ENCODE measurements at places on chromosomes 1 and 21. TPM values are rescaled to one million over a fixed set of nuclear protein-coding genes. Genes with fewer than 3 reads are reported as not detected.

Gene DEPDC1
- 10.3 TPM for total RNA-seq

Gene KRTAP20-2
- not detected for total RNA-seq

Gene ETNK2
- total RNA-seq: 22.6 TPM

Gene ADAM30
- total RNA-seq: not detected

Gene S100B
- total RNA-seq: not detected

Gene GOLT1A
- total RNA-seq: 5.0 TPM

Gene RGS1
- total RNA-seq: 0.26 TPM

Gene CHD5
- total RNA-seq: 0.77 TPM

Gene FAAH
- total RNA-seq: 38.6 TPM

Gene CFHR2
- total RNA-seq: not detected

Gene ACBD3
- total RNA-seq: 29.3 TPM

Gene ZNF683
- total RNA-seq: not detected

Gene SESN2
- 25.8 TPM for total RNA-seq

Gene FAM72B
- 2.0 TPM for total RNA-seq

Gene SLC1A7
- not detected for total RNA-seq

Gene OR2L13
- not detected for total RNA-seq

Gene HES3
- total RNA-seq: not detected

Gene DENND2C
- 10.4 TPM for total RNA-seq

Gene SHE
- total RNA-seq: not detected

Gene PRAMEF9
- not detected for total RNA-seq

Gene RSPO1
- not detected for total RNA-seq

Gene SPRR2A
- not detected for total RNA-seq

Gene TTC39A
- total RNA-seq: 26.0 TPM

Gene FCRL6
- not detected for total RNA-seq

Gene BTF3L4
- 100 TPM for total RNA-seq

Gene LCE1E
- total RNA-seq: not detected

Gene VASH2
- total RNA-seq: 15.8 TPM

Gene CDC42BPA
- total RNA-seq: 35.3 TPM

Gene OR10Z1
- total RNA-seq: not detected

Gene OVAAL
- total RNA-seq: not detected

Gene WDR64
- total RNA-seq: not detected

Gene TMEM125
- total RNA-seq: 41.1 TPM

Gene ACTN2
- not detected for total RNA-seq

Gene VSIG8
- 0.20 TPM for total RNA-seq

Gene FGR
- not detected for total RNA-seq

Gene RNASEL
- 4.2 TPM for total RNA-seq

Gene SLC30A10
- 1.2 TPM for total RNA-seq

Gene WNT9A
- total RNA-seq: 1.2 TPM

Gene FAM131C
- 1.2 TPM for total RNA-seq

Gene GTF2B
- 26.3 TPM for total RNA-seq

Gene SAMD13
- total RNA-seq: 10.4 TPM

Gene CHRM3
- 3.0 TPM for total RNA-seq

Gene MTF1
- 20.4 TPM for total RNA-seq

Gene FAM167B
- total RNA-seq: 3.8 TPM

Gene GJA9
- not detected for total RNA-seq

Gene CALML6
- total RNA-seq: 1.5 TPM

Gene ASCL5
- 0.26 TPM for total RNA-seq

Gene RGSL1
- total RNA-seq: not detected

Gene LRRN2
- 10.7 TPM for total RNA-seq
